Fibroblast of the aortic adventitia (primary cell): ENCODE measurements at places on chromosomes 1 and 21.

DNA sequence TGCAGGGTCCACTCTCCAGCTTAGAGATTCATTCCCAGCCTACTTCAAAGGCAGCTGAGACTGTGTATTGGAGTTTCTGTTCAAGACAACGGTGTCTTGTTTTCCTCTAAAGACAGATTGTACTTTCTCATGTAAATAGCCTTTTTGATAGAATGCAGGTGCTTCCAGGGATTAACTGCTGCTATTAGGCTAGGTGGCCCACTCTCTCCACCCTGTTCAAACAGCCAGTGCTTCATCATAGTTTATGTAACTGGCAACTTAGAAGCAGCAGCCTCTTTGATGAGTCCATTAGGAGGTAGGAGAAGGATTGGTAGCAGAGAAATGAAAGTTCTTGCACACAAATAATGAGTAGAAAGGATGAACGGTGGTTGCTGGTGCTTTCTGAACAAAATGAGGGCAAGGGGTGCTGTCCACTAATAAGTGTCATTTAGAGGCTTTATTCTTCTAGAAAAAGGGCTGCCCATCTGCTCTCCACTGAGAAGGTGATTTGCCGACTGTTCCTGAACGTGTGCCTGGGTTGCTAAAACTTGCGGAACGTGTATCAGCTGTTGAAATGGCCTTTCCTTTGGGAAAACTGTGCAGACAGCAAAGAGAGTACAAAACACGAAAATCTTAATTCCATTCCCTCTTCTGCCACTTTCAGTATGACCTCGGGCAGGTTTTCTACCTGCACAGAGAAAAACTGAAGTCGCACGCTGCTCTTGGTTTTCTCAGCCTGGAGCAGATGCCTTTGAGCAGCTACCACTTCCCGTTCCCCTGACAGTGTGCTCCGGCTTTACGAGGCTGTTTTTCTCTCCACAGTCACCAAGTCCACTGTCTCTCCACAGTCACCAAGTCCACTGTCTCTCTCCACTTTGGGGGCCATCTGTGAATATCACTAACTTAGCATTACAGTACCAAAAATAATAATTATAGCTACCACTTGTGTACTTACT lies 228.9 kb downstream of the KIF26B start:
- no peak for DNase-seq

DNA sequence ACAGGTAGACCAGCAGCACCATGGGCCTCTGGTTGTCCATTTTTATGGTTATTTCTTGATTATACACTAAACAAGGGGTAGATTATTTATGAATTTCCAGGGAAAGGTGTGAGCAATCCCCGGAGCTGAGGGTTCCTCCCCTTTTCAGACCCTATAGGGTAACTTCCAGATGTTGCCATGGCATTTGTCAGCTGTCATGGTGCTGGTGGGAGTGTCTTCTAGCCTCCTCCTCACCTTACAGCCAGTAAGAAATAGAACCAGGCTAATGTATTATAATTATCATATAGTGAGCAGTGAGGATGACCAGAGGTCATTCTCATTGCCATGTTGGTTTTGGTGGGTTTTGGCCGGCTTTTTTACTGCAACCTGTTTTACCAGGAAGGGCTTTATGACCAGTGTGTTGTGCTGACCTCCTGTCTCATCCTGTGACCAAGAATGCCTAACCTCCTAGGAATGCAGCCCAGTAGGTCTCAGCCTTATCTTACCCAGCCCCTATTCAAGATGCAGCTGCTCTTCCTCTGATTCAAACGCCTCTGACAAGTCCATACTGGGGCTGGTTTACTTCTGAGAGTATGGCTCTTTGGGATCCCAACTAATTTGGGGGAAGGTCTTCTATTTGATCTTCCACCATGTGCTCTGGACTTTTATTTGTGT lies 13.5 kb upstream of the TINAGL1 start:
- peak; percentile 36 for DNase-seq

GRCh38 chr1:167825419-167826079 lies 88.4 kb downstream of the ADCY10 start:
- DNase-seq, result peak; percentile 28

DNA sequence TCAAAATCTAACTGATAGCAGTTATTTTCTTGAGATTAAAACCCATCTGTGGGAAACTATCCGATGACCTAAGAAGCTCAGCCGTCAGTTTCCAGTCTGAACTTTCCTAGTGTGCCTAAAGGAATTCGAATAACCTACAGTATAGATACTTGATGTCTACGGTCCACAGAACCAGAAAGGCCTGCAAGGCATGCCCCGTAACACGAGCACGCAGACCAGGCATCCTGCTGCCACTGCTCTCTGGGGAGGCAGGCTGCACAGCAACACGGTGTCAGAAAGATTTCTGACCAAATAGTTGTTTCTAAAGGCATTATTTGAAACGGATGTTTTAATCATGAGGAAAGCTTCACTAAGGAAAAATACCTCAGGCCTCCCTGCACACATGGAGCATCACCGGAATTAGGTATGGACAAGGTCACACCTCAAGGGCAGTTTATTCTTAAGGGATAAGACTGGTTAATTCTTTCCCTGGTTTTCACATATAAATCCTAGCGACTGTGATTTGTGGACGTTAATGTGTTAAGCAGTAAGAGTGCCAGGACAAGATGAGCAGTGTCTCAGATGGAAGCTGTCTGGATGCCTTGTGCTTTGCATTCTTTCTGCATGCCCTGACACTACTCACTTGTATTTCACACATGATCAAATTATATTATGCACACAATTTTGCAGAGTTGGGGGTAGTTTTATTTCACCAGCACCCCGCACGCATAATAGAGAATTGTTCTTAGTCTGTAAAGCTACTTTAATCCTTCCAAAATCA lies 49.0 kb upstream of the NADK start:
- no peak for DNase-seq

GRCh38 chr1:175129182-175129581 lies 61.5 kb downstream of the TNN start:
- DNase-seq, result peak; percentile 84

- no peak for DNase-seq
Measured at GRCh38 chr1:222730866-222731265, 6.1 kb upstream of the FAM177B start.

- DNase-seq, result peak; percentile 71
Measured at GRCh38 chr1:32464716-32465577, at the start of gene ZBTB8B. Gene ZBTB8B (plus strand): TSS chr1:32465072. CDS start chr1:32470625, 5,553 bp downstream.

GRCh38 chr1:106875622-106876021 lies 180.9 kb upstream of the PRMT6 start:
- DNase-seq, result no peak

DNA sequence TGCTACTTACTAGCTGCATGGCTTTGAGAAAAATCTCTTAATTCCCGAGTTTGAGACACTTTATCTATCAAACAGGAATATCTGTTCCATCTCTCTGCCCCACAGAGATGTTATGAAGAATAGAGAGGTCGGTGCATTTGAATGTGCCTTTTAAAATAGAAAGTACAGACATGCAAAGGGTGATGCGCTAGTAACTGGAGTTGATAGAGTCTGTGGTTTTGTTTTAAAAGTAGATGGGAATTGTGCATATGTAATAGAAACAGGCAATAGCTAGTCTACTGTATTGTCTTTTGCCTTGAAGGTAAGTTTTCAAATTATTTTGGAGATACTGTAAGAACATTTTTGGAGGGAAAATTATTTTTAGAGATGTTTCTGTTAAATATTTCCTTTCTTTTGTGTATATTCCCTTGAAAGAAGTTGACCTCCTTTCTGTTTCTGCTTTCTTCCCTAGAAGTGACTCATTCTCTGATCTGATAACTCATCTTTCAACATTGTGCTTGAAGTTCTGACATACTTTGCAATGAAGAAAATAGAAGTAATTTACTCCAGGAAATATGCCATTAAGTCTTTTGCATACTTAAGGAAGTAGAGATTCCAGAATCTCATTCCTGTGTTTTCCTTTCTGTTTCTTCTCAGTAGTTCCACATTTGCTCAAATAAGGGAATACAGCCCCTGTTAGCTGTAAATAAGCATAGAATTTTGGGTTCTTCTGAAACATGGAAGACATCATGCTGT lies 151.6 kb downstream of the SDCCAG8 start:
- DNase-seq, result peak; percentile 64

DNA sequence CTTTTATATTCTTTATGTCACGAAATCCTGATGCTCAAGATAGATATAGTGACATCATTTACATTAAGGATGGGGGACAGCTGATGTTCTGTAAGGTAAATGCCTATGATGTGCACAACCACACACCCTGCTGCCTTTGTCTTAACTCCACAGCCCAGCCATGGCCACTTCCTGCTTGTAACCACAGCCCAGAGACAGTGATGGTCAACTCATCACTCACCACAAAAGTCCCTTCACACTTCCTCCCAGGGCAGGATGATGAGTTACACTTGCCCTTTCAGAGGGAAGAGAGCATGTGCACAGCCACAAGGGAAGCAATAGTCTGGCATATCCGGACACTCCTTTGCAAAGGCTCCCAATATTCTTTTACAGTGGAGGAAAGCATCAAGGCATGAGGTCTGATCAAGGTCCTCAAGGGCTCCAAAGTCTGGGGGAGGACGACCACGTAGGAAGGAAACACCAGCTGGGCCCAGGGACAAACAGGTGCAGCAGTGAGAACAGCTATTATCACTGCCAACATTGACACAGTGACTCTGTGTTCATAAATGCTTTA lies 53.8 kb downstream of the PLPP3 start:
- no peak for DNase-seq

GRCh38 chr1:112808861-112809684 lies 93.9 kb upstream of the PPM1J start:
- peak; percentile 66 for DNase-seq

- no peak for DNase-seq
Measured at GRCh38 chr1:28314547-28314941, 14.3 kb upstream of the MED18 start.

GRCh38 chr1:87292684-87293493 lies 35.8 kb upstream of the LMO4 start:
- DNase-seq, result peak; percentile 73

DNA sequence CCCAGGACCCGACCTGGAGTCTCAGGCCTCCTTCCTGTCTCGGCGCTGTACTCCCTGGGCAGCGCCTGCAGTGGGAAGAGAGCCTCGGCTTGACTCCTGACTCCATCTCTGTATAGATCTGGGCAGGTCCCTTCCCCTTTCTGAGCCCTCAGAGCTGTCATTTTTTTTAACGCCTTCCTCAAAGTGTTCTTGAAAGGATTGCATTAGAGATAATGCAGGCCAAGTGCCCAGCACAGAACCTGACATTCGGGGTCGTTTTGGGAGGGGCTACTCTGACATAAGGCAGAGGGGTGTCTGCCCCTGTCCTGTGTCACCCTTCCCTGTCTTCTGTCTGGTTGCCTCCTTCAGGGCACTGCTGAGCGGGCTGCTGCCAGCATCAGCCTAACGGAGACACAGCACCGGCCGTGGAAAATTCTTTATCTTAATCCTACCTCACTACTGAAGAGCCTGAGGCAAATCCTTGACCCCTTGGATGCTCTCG lies 271.6 kb downstream of the TRABD2B start:
- DNase-seq, result no peak

GRCh38 chr21:25563361-25564116 lies 43.7 kb downstream of the MRPL39 start:
- peak; percentile 10 for DNase-seq

- no peak for DNase-seq
Measured at GRCh38 chr1:99652881-99653281, 7.0 kb downstream of the PALMD start.

- peak; percentile 28 for DNase-seq
Measured at GRCh38 chr1:201925981-201926645, 20.2 kb downstream of the LMOD1 start.

GRCh38 chr1:147772570-147772969 lies 12.2 kb upstream of the GJA5 start:
- DNase-seq, result no peak

- peak; percentile 24 for DNase-seq
Measured at GRCh38 chr1:9960706-9961562, 17.7 kb downstream of the NMNAT1 start.

- DNase-seq, result no peak
Measured at GRCh38 chr1:204932573-204932909, 61.9 kb downstream of the NFASC start.
